ENCODE measurements at places on chromosomes 7 and 10.
A peak's percentile ranks its signal among the peaks of the same experiment; 100 is the strongest.

DNA sequence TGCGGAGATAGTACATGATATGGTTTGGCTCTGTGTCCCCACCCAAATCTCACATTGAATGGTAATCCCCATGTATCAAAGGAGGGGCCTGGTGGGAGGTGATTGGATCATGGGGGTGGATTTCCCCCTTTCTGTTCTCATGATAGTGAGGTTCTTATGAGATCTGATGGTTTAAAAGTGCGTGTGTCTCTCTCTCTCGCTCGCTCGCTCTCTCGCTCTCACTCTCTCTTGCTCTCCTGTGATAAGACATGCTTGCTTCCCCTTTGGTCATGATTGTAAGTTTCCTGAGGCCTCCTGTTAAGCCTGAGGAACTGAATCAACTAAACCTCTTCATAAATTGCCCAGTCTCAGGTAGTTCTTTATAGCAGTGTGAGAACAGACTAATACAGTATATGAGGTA, 171.9 kb downstream of the NSUN6 start:
- DNase-seq: no peak

- DNase-seq: no peak
Observed at GRCh38 chr7:76296743-76297740, 5.4 kb upstream of the HSPB1 start.

DNA sequence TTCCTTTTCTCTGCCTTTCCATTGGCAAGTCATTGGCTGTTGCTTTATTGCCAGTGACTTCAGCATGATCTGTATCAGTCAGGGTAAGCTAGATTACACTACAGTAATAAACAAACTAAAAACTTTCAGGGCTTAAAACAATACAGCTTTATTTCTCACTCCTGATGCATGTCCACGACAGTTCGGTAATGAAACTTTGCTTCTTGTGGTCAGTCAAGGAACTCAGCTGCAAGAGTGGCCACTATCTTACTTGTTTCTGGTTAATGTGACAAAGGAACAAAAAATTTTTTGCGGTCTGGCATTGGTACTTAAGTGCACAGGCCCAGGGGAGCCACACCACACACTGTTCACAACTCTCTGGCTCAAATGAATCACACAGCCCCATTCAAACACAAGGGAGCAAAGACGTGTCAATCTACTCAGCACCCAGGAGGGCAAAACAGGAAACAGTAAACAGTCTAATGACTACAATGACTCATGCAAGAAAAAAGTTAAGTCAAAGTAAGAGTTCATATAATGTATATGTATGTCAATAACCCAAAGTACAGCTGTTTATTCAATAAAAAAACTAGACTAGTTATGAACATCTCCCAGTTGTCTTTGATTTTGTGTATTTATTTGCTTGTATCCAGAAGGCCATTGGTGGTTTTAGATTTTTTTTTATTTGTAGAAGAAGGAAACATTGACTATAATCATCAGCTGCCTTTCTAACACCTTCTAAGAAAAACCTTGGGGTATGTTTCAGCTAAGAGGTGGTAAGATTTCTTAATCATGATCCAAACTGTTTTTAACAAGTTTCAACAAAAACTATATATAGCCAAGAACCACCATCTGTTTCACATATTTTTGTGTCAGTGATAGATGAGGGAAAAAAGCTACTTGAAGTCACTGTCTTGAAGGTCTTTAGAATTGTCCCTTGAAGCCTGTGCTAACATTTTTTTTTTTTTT, 134.4 kb upstream of the FAM3C start:
- DNase-seq: no peak

GRCh38 chr7:25356534-25357151, 128.4 kb upstream of the NPVF start:
- peak; percentile 70 for DNase-seq

DNA sequence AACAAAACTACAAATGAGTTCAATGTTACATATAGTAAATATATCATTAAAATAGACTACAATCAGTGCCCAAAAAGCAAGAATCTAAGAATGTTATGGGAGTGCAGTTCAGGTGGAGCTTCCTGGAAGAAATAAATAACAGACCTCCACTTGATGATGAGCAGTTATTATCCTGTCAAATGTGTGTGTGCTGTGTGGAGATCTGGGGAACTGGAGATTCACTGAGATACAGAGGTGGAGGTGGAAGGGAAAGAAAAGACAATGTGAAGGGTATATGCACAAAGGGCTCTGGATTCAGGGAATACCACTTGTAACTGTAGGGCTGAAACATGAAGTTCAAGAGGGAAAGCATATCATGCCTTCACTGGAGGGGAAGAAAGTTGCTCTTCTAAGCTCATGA, 331.1 kb downstream of the SEMA3D start:
- DNase-seq: no peak

GRCh38 chr10:99304862-99305229, 24.3 kb upstream of the CNNM1 start:
- DNase-seq: no peak
